ENCODE measurements at places on chromosomes 2 and 18.

DNA sequence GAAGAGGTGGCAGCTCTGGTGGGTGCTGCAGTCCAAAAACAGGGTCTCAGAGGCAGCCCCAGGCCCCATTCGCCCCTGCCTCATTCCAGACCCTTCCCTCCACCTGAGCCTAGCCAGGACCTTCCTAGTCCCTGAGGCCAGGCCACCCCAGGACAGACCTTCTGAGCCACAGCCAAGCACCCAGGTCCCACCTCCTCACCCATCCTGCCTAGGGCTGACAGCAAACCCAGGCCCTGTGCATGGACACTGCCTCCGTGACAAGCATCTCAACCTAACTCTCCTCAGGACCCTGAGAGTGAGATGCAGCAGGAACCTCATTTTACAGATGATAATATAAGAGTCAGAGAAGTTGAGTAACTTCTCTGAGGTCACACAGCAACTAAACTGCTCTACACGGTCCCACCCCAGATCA, 15.5 kb downstream of the ADRA2B start:
- no peak for DNase-seq

GRCh38 chr2:237742614-237743013, 56.0 kb upstream of the RBM44 start:
- no peak for DNase-seq

GRCh38 chr2:217185265-217185995, 325.6 kb upstream of the TNP1 start:
- DNase-seq, result no peak

DNA sequence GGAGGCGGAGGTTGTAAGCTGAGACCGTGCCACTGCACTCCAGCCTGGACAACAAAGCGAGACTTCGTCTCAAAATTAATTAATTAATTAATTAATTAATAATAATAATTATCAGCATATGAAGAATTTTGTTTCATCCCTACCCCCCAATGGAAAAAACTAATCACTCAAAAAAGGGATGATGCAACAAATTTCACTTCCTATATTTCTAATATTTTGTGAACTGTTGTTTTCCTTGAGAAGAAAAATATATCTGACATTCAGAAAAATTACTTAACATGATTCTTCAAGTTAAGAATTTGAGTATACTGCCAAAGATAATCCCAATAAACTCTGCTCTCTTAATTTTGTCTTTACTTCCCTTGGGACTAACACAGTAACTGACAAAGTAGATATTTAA, 28.1 kb downstream of the EXOC6B start:
- DNase-seq, result no peak

DNA sequence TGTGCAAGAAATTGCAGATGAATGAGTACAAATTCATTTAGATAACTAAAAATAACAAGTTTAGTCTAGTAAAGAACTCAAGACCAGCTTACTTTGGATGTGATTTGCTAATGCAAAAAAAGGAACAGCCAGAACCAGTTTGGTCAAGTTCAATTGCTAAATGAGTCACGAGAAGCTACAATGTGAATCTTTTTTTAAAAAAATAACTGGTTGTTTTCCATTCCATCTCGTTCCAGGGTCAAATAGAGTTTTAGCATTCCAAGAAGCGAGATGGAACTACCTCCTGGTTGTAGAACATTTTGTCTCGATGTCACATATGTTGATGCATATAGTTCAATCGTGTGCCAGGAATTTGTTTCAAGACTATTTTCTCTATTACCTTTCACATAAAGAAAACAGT, 65.0 kb upstream of the IKZF2 start:
- no peak for DNase-seq

DNA sequence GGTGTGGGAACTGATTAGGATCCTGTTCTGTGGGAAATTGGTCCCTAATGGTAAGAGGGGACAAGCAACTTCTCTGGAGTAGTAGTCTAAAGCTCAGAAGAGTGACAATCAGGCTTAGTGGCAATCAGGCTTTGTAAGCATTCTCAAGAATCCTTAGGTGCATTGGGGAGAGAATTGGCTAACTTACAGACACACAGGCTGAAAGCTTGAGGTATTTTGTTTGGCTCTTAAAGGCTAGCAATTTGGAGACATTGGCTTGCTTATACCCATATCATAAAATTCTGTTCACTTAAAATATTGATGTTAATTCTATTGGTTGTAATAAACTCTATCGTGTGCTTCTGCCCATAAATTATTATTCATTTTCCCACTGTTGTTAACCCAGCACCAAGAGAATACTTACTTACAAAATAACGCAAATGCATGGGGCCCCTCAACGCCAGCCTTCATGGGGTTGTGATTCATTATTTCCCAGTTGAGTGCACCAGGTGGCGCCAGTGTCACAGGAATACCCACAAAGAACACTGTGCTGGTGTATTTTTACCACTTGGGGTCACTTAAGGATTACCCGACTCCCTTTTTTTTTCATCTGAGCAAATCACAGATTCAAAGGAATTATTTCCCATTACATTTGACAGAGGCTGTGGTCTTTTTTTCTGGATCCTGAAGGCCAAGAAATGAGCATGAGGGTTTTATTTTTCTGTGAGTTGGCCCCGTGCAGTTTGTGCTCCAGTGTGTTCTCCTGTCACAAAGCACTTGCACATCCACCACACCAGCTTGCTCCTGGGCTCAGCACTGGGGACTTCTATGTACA, 45.5 kb downstream of the DDX1 start:
- peak; percentile 43 for DNase-seq

- no peak for DNase-seq
These were observed 81.0 kb upstream of the RBMS1 start for GRCh38 chr2:160574468-160575140.

- DNase-seq, result no peak
These were observed 307.1 kb downstream of the STK39 start for GRCh38 chr2:167940346-167940725.

DNA sequence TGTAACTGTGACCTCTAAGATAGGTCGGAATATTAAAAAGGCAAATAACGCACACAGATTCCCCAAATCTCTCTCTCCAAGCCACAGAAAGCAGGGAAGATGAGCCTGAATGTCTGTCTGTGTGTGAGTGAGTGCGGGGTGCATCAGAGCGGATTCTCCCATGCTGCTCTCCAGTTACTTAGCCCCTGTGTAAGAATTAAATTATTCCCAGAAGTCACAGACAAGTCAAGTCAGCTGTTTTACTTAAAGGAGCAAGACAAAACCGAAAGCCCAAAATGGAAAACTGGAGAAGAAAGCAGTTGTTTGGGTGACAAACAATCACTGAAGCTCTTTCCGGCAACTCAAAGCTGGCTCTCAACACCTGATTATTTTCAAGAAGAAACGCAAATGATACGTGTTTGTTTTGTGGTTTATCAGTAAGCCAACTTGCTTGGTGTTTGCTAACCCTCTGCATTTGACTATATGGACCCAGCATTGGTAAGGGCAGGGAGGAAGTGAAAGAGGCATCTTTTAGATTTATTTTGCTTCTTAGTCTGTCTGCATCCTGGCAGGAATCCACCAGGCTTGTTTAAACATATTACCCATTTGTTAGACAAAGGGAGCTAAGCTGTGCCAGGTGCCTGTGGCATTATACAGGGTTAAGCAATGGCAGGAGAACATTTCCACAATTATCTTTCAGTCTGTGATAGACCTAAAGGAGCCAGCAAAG, 121.5 kb upstream of the CREB1 start:
- no peak for DNase-seq

DNA sequence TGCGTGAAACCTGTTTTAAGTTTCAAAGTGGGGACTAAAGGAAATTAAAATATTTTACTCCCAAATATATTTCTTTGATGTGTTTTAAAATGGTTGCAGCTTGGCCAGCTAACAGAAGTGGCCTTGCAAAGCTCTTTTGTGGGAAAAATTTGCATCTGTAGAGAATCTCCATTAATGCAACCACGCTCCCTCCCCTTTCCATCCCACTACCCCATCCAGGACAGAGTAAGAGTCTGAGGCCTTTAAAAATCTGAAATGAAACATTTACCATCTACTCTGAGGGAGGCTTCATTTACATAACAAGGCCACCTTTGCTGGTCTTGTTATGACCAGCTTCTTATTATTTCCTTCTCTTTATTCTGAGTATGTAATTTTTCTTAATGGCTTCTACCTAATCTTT, 63.5 kb downstream of the STAT4 start:
- no peak for DNase-seq

- DNase-seq, result no peak
These were observed 800 bp downstream of the HOXD13 start for GRCh38 chr2:176093145-176093897.

- no peak for DNase-seq
These were observed 34.1 kb upstream of the GNAL start for GRCh38 chr18:11654736-11655605.

DNA sequence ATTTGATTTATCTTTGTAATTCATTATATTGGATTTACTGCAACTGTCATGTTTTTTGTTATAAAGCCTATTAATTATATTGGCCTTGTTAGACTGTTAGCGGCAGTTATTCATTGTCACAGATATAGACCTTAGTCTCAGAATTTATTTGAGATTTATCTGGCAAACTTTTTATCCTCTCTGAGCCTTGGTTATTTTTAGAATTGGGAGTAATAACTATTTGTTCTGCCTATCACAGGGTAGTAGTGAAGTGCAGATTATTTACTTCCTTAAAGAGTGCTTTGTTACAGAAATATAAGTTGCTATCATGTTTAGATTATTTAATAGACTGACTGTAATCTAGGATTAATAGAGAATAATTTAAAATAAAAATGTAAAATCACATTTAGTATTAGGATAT, 41.9 kb downstream of the AGPS start:
- no peak for DNase-seq

DNA sequence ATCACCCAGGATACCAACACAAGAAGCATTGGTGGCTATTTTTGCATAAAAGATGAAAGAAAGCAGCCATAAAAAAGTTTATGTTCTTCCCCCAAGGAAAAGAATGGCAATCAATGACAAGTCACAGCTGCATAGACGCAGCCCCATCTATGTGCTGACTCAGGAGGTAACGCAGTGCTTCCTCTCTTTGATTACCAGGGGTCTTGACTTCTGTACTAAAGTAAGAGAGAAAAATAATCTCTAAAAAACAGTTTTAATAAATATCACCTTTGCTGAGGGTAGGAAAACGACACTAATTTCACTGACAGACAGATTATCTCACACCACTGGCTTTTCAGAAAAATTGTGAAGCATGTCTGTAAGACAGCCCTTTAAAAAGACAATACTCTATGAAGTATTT, 33.9 kb upstream of the EVA1A start:
- no peak for DNase-seq

- no peak for DNase-seq
These were observed 300.4 kb downstream of the ZNF407 start for GRCh38 chr18:74897971-74898657.

- no peak for DNase-seq
These were observed 83.0 kb upstream of the CHRNA1 start for GRCh38 chr2:174846941-174847938.

DNA sequence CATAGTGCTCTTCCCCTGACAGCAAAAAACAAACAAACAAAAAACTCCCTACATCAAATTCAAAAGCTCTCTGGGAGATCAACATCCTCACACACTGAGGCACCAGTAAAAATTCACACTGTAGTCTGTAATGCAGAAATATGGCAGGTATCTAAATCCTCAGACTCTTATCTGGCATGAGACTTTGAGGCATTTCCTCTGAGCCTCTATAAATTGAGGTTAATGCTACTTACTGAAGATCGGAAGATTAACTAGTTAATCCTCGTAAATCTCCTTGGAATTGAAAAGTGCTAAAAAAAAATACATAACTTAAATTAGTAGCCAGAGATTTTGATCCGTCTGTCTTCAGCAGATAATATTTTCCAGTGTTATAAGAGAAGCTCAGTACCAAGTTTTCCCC, 65.0 kb downstream of the AP1S3 start:
- no peak for DNase-seq

DNA sequence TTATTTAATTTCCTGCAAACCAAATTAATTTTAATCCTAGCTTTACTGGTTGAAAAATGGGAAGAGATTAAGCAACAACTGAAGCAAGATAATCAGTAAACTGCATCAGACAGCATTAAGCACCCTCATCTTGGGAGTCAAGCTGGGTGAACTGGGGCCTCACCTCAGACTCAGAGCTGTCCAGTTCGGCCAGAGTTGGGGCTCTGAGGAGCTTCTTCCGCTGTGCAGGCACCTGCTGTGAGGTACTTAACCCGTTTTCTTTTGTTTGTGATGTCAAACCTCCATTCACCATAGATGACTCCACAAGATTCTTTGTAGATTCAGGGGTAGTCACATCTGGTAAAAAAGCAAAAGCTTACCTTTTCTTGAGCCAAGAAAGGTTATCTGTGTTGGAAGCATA, 71.8 kb downstream of the PRELID3A start:
- DNase-seq, result no peak

GRCh38 chr2:4502230-4502843, 799.0 kb downstream of the DCDC2C start:
- DNase-seq, result no peak

DNA sequence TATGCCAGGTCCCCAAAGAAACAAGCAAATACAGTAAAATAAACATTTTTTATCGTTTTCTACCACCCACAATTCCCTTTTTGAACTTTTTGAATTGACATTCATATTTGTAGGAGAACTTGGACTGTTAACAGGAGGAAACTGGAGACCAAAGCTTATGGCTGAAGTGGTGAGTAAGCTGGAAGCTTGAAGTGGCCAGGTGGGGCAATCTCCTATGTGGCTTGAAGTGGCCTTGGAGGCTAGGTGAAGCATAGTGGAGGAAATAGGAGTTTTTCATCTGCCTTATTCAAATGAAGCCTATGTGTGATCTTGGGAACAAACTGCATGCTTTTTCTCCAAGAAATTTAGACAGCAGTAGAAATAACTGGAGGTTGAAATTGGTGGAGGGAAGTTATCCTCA, 962.9 kb upstream of the FANCL start:
- DNase-seq, result no peak

DNA sequence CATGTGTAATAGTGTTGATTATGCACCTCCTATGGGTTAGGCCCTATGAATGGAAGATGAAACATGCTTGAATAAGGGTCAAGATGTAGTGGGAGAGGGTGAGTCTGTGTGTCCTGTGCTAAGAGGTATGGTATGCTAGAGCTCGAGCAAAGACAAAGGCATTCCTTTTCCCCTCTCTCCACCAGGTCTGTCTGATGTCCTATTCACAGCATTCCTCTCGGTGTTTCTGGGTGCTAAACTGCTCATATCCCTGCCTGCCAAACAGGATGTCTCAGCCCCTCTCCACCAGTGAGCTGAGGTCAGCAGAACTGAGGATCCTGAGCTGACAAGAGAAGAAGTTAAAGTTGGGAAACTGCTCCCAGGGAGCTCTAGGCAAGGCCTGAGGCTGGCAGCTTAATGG, 344.9 kb downstream of the TSN start:
- DNase-seq, result no peak

- no peak for DNase-seq
These were observed 17.2 kb upstream of the CSRNP3 start for GRCh38 chr2:165452327-165452726.

- DNase-seq, result no peak
These were observed 511.3 kb upstream of the RAB12 start for GRCh38 chr18:8097927-8098326.

Data from stimulated activated CD8-positive, alpha-beta memory T cell treated with anti-CD3 and anti-CD28 coated beads, Interleukin-2, amount 100 ng/mL, for 1 hour (primary cell).